CD4-positive, CD25-positive, alpha-beta regulatory T cell (primary cell): ENCODE measurements at places on chromosomes 7 and 10.

DNA sequence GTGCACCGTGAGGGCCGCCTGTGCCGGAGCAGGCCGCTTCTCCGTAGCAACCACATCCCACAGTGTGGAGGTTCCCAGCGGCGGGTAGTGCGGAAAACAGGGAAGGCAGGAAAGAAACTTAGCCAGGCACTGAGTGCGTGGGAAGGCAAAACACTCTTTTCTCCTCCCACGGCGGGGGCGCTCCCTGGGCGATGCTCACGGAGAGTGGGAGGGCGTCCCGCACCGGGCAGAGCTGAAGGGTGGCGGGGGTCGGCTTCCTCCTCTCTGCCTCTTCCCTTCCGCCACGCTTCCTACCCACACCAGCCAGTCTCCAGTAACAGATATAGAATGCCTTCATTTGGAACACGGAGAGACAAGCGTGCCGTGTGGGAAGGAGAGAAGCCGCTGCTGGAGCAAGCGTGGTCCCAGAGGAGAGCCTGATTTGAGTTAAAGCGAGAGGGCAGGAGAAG lies 252.5 kb downstream of the PAXIP1 start:
- no peak for DNase-seq

GRCh38 chr10:49817845-49818244 lies 55.7 kb upstream of the OGDHL start:
- no peak for DNase-seq

DNA sequence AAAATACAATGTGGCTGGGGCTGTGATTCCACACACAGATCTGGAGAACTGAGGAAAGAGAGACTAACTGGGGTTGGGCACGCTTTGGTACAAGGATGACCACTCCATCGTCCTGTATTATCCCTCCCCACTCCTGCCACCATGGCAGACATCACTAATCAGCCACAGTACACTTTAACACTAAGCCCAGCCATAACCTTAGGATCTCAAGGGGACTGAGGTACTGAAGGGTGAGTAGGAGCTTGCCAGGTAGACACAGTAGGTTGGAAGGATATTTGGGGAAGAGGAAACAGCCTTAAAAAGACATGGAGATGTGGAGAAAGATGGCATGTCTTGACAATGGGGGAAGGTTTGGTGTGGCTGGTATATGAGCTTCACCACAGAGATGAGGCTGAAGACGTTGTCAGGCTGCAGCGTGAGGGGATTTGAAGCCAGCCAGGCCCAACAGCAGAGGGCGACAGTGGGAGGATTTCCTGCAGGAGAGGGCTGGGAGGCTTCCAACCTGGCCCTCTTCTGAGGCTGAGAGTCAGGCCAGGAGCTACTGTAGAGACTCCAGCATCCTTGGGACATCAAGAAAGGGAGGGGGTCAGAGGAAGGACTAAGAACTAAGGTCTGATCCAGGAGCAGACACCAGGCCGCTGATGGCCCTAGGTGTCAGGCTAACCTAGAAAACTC lies 58.6 kb upstream of the COL13A1 start:
- no peak for DNase-seq

- no peak for DNase-seq
Observed at GRCh38 chr10:19817231-19817933, 1.1 kb downstream of the PLXDC2 start.

DNA sequence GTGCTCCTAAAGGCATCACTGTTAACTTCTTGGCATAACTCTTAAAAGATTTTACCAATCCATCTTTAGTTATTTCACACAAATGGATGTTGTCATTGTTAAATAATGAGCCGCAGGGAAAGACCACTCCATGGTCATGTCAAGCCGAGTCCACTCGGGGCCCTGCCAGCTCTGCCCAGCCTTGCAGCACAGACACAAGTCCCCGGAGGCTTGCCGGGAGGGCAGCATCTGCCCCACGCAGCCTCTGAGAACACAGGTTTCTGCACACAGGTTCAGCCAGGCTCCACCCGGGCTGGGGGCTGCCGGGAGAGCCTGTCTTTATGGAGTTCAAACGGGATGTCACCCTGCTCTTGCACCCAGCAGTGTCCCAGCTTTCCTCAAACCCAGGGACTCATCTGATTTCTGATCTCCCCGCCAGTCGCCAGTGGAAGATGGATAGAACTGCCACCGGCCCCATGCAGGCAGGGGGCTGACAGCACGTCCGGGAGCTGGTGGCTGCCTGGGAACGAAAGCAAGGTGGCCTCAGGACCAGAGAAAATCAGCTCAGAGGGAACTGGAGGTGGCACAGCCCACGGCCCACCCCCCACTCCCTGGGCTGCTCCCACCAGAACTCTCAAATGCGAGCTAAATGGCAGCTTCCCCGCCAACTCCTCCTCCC lies 156.2 kb downstream of the TCERG1L start:
- DNase-seq, result no peak

- no peak for DNase-seq
Observed at GRCh38 chr10:106874604-106874889, 290.0 kb downstream of the SORCS1 start.

- DNase-seq, result no peak
Observed at GRCh38 chr7:148260599-148260998, 330.0 kb upstream of the C7orf33 start.

- no peak for DNase-seq
Observed at GRCh38 chr10:103649654-103650423, 156.3 kb downstream of the NEURL1 start.

DNA sequence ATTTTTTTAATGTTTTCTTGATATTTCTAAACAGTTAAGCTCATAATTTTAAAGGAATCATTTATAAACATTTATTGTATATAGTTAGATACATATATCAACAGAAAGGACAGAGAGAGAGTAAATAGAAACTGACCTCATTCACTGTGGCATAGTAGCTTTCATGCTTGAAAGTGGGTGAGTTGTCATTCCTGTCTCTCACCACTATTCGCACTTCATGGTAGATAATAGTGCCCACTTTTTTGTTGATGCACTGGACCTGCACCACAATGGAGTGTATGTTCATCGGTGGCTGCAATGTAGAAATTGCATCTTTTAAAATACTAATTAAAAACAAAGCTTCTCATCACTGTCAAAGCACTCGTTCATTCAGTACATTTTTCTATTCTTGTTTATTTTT lies 432.0 kb downstream of the PCDH15 start:
- DNase-seq, result no peak

DNA sequence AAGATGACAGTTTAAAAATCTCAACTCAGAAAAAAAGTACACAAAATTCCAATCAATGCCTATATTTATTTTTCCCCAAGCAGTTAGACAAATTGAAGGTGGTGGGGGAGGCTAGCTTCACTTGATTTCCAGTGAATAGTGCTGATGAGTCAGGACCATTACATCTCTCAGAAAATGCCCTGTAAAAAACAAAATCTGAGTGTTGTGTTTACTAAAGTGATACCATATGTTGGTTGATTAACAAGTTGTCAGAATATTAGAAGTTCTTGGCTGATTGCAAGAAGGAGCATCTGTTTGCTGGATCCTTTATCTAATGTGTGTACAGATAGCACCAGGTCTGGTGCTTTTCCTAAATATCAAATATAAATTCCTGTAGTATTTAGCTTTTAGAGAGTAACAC lies 31.3 kb upstream of the KIAA1217 start:
- no peak for DNase-seq

DNA sequence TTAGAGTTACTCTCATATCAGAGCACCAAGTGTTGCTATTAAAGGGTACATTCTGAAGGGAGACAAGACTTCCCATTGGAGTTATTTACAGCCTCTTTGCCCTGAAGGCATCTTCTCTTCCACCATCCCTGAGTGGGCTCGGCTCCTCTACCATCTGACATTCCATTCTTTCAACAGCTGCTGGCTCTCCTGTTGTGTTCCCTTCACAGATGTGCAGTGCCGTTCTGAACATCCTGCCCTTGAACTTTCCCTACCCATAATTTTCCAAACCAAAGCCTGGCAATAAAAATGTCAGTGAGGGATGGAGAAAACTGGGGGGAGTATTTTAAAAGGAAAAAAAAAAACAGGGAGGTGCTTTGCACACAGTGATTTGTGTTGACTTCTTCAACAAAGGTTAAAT lies 392.9 kb downstream of the KCNMA1 start:
- DNase-seq, result no peak

DNA sequence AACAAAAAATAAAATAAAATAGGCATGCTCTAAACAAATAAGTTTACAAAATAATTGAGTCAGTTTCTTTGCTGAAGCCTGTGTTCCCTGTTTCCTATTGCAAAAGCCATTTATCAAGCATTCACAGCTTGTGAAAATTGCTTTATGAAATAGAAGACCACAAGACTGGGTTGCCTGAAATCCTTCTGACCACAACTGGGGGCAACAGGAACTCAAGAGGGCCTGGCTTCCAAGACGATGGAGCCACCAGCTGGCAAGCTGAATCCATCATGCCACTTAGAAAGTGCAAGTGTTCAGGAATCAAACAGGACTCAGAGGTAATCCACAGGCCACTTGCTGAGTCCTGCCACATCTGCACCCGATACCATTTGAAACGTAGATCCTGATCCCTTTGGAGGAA lies 752 bp upstream of the ABCA13 start:
- no peak for DNase-seq

DNA sequence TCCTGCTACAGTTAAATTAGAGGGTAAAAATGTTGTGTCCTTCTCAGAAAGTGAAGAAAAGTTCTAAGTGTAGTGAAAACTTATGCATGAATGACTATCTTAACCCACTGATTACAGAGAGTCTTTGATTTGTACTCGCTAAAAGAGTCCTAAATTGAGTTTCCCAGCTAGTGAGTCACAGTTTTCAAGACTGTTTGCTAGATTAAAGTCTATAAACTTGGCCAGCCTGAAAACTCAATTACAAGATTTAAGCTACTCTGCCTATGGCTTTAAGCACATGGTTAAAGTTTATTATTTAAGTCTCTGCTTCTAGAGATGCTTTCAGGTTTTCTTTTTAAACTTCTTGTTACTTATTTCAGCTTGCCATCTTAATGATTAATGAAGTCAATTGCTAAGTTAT lies 44.4 kb downstream of the MRPS24 start:
- DNase-seq, result no peak

DNA sequence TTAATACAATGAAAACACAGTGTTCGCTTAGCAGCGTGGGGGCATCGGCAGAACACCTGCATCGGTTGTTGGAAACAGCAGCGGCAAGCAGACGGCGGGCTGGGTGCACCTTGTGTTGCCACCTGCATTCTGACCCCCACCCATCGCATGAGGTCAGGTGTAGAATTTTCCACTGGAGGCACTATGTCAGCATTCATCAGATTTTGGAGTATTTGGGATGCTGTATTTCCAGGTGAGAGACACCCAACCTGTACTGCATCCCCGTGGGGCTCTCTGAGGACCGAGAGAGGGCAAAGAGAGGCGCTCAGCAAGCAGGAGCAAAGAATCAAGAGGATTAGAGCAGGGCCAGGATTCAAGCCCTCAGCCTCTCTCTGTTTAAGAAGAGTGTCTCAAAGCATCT lies 116.4 kb upstream of the MGMT start:
- no peak for DNase-seq

GRCh38 chr10:69792341-69792740 lies 9.4 kb upstream of the COL13A1 start:
- DNase-seq, result no peak

- DNase-seq, result no peak
Observed at GRCh38 chr10:36175954-36176353, 533.9 kb upstream of the FZD8 start.

GRCh38 chr7:338295-339061 lies 48.5 kb downstream of the FOXL3 start:
- DNase-seq, result no peak

DNA sequence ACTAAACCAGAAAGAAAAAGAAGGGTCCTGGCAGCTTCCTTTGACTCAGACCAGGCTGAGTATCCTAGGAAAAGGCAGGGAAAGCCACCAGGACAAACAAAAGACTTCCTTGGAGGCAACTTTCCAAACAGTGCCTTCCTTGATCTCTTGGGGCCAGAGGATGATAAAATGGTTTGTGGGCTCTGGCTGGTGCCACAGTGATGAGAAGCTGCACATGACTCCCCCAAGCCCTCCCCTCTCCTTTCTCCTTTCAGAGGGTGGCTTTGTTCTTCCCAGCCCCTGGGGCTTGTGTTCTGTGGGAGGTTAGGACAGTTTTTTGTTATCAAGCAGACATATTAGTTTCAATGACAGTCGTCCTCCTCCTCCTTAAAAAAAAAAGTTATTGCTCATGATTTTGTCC lies 183.2 kb downstream of the SEM1 start:
- DNase-seq, result no peak

DNA sequence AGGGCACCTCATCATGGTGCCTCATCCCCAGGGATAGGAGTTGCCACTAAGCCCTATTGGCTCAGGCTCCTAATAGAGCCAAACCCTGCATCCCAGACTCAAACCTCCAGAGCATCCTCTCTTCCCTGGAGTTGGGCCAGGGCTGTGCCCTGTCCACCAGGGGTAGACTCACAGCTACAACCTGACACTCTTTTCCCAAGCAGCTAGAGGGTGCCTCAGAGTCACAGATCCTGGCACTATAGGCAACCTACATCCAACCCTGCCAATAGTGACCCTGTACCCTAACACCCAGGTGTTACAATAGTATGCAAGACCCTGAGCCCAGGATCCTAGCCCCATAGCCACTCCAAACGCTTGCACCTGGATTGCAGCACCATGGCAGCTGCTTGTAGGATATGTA lies 64.0 kb upstream of the PLA2G12B start:
- no peak for DNase-seq

GRCh38 chr7:1925349-1925748 lies 255.3 kb downstream of the ELFN1 start:
- no peak for DNase-seq

GRCh38 chr7:20172736-20173334 lies 44.3 kb downstream of the MACC1 start:
- DNase-seq, result peak; percentile 9

DNA sequence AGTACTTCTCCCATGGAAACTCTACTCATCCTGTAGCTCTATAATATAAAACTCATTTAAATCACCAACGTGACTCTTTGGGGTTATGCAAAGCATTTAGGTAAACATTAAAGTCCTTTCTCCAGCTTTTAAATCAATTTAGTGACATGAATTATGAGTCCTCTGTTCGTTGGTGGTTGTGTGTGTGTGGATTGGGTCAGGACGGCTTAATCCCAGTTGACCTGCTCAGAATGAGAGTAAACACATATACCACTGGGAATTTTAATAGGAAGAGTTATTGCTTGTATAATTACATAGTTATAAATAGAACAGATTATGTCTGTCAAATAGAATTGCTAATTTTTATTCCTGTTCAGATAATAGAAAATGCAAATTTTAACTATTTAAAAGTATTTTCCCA lies 30.7 kb upstream of the ADCY1 start:
- DNase-seq, result no peak

GRCh38 chr7:46291601-46292150 lies 370.6 kb upstream of the IGFBP3 start:
- DNase-seq, result no peak

DNA sequence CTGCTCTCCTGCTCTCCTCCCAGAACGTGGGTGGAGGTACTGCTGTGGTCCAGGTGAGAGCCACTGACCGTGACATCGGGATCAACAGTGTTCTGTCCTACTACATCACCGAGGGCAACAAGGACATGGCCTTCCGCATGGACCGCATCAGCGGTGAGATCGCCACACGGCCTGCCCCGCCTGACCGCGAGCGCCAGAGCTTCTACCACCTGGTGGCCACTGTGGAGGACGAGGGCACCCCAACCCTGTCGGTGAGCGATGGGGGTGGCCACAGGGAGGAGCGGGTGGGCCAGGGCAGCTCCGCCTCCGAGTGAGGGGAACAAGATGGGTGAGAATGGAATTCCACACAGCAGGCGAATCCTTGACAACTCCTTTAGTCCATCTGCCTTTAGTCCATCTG lies 22.1 kb upstream of the C10orf105 start:
- DNase-seq, result no peak

- no peak for DNase-seq
Observed at GRCh38 chr10:132565516-132566209, 28.1 kb downstream of the INPP5A start.

- no peak for DNase-seq
Observed at GRCh38 chr7:112257073-112257472, 50.6 kb downstream of the ZNF277 start.
